ENCODE measurements at places on chromosomes 5 and 9. TPM values are rescaled to one million over a fixed set of nuclear protein-coding genes. Genes with fewer than 3 reads are reported as not detected.

DNA sequence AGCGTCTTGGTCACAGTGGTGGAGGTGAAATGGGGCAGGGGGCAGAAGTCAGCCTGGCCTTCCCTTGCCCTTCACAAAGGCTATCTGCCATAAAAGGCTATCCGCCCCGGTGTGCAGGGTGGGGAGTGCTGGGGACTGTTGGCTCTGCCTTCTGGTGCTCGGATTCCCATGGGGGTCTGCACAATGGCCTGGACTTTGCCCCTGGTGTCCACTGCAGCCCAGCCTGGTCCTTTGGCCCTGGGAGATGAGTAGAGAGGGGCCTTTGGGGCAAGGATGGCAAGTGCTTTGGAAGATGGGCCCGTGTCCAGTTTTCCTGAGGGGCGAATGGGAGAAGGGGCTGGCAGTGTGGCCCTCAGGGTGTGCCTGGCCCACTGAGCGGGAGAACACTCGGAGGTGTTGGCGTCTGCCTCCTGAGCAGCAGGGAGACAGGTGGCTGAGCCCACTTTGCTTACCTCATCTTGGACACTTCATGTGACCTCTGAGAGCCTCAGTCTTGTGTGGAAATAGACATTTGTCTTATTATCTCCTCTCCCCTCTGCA is 69.9 kb downstream of the HSPA4 start:
- H3K27ac ChIP-seq: no peak overlapping the region
- H3K4me1 ChIP-seq: no peaks in the 10 kb centered on the region
- no peaks in the 10 kb centered on the region for H3K36me3 ChIP-seq
- H3K27me3 ChIP-seq: no peaks in the 10 kb centered on the region

DNA sequence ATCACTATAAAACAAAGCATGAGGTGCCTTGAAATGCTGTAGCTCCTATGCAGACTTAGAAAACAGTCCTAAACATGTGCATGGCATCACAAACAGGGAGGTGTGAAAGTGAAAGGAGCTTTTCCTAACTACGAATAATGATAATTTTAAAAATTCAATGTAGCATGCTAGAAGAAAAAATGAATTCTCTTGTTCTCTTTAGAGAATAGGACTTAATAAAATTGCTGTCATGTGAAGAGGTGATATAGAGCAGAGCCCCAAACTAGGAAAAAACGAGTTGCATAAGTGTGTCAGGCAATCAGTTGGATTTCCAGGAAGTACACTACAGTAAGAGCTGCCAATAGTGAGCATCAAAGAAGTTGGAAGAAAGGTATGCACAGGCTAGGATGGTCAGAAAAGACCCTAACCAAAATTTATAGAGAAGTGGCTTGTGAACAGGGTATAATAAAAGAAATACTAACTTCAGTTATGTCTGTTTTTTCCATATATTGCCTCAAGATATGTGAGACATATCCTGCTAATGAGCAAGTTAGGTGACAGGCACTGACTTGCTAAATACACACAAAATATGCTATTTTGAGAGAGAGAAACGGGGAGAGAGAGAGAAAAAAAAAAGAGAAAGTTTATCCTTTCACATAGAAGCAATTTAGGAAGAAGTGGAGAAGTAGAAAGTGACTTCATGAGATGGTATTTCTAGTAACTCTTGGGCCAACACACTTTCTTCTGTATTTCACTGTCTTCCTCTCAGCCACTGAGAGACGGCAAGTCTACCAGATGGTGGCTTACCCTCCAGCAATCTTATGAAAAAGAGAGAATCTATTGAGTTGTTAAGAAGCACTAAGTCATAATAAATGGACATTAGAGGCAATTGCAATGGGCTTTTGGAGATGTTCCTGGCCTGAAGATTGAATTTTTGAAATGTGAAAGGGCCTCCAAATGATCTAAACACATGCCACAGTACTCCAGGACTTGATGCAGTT is 18.0 kb downstream of the ITGA2 start:
- no peak for DNase-seq
- no peak overlapping the region for H3K27ac ChIP-seq
- H3K27me3 ChIP-seq: no peaks in the 10 kb centered on the region
- no peaks in the 10 kb centered on the region for H3K36me3 ChIP-seq
- H3K4me1 ChIP-seq: no peaks in the 10 kb centered on the region

DNA sequence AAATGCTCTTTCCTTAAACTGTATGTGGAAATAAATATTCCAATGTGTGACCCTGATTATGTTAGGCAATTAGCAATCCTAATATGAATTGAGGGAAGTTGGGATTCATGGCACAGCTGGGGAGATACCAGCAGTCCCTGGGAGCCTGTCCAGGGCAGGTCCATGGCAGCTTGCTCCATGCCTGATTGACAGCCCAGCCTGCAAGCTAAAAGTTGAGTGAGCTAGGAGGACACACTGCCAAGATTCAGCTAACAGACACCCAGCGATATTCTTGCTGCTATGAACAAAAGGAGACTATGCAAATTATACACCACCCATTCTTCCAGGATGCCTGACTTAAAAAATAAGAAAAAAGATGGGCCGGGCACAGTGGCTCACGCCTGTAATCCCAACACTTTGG is 6.2 kb downstream of the TGFBI start:
- no peaks in the 10 kb centered on the region for H3K4me1 ChIP-seq
- no peaks in the 10 kb centered on the region for H3K36me3 ChIP-seq
- no peak for DNase-seq
- no peak overlapping the region for H3K4me3 ChIP-seq
- no peak overlapping the region for H3K27ac ChIP-seq

- H3K27ac ChIP-seq: no peak overlapping the region
- no peaks in the 10 kb centered on the region for H3K4me1 ChIP-seq
- H3K36me3 ChIP-seq: no peaks in the 10 kb centered on the region
- no peak for DNase-seq
These were observed 33.0 kb downstream of the GOLGA2 start for GRCh38 chr9:128242828-128243214.

GRCh38 chr9:136055715-136056545 is 39.2 kb downstream of the NACC2 start:
- no peak overlapping the region for H3K27ac ChIP-seq
- peaks cover 40% of the 10 kb centered on the region for H3K4me1 ChIP-seq
- DNase-seq: no peak
- no peak overlapping the region for H3K4me3 ChIP-seq
- H3K27me3 ChIP-seq: no peaks in the 10 kb centered on the region

Gene SETX
- total RNA-seq: 30.4 TPM

Gene NR4A3
- 1.0 TPM for total RNA-seq

DNA sequence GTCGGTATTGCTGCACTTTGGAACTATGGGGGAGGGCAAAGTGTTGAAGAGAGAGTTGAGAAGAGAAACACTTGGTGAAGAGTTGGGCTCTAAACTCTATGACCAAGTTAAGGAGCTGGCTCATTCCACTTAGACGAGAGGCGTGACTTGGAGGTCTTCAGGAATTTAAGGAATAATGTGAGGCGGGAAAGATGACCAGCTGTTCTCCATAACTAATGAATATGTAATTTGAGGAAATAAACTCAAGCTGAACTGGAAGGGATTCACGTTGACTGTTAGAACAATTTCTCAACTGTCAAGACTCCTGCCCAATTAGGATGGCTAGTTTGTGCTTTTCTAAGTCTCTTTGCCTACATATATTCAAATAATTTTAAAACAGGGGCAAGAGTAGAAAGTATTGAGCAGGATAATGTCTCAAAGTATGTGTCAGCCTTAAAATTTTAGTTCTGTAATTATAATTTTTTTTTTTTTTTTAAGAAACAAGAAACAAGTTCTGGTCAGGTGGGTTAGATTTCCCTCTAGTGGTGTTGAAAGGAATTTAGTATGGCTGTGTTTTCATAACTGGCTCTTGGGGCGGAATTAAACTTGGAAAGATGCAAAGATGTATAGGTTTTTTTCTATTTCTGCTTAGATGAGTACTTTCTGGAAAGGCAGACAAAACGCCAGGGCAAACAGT is 33.4 kb downstream of the TMEM252 start:
- H3K36me3 ChIP-seq: no peaks in the 10 kb centered on the region
- no peaks in the 10 kb centered on the region for H3K27me3 ChIP-seq
- no peaks in the 10 kb centered on the region for H3K4me1 ChIP-seq
- no peak for DNase-seq
- H3K4me3 ChIP-seq: no peak overlapping the region
- no peak overlapping the region for H3K27ac ChIP-seq

DNA sequence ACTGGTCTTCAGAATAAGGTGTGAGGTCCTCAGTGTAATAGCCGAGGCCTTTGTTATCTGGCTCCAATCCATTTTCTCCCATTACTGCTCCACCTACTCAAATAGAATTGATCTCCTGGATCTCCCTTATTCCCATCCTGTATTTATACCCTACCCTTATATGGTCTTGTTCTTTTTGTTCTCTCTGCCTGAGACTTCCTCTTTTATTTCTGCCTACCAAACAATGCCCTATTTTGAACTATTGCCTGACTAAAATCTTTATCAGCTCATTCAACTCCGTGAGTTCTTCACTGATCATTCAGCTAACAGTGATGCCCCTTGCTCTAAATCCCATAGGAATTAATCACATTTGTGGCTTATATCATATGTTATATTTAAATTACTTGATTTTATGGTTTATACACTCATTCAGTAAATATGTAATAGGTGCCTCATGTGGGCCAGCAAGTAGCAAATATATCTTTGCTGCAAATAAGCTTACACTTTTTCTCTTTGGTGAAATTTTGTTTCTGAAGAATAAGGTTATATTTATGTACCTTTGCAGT is 417.5 kb upstream of the MEF2C start:
- no peaks in the 10 kb centered on the region for H3K4me1 ChIP-seq
- DNase-seq: no peak
- no peak overlapping the region for H3K27ac ChIP-seq
- no peak overlapping the region for H3K4me3 ChIP-seq
- H3K27me3 ChIP-seq: no peaks in the 10 kb centered on the region

Gene ZNF474
- total RNA-seq: not detected

GRCh38 chr9:89956331-89956730 is 351.5 kb downstream of the GADD45G start:
- no peaks in the 10 kb centered on the region for H3K36me3 ChIP-seq
- no peak overlapping the region for H3K27ac ChIP-seq
- no peak overlapping the region for H3K4me3 ChIP-seq
- DNase-seq: no peak

DNA sequence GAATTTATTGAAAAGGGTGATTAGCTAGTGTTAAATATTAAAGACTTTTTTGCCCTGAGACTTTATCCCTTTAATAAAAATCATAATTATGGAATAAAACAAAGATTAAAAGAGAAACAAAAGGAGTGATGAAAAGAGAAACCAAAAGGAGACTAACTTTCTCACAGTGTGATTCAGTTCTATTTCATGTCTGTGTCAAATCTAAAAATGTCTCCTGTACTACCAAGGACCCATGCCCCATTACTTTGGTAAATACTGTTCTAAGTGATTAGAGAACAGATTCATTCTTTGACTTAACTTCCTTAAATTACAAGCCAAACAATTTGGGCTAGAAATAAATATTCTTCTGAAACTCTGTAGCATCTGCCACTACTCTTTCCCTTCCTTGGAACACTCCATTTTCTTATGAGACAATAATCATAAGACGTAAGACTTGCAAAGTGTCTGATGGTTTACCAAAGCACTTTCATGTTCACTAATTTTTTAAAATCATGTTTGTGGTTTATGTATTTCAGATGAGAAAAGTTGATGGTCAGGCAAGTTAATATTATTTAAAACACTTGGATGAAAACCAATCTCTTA is 319.0 kb downstream of the EBF1 start:
- no peaks in the 10 kb centered on the region for H3K4me1 ChIP-seq
- no peak for DNase-seq
- no peak overlapping the region for H3K27ac ChIP-seq
- H3K4me3 ChIP-seq: no peak overlapping the region

DNA sequence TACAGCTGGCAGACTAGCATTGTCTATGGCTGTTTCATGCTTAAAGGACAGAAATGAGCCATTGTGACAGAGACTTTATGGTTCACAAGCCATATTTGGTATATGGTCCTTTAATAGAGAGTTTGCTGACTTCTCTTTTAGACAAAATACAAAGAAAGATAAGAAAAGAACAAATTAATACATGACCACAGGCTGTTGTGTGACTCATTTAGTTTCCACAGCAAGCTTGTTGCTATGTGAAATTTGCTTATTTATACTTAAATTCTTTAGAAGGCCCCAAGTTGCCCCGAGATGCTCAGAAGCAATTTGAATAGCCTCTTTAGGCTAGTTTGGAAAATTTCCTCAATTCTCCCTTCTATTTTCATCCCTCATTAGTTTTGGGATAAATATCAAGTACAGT is 315.3 kb upstream of the RPS23 start:
- no peaks in the 10 kb centered on the region for H3K36me3 ChIP-seq
- no peak overlapping the region for H3K27ac ChIP-seq
- peaks cover 14% of the 10 kb centered on the region for H3K4me1 ChIP-seq
- no peaks in the 10 kb centered on the region for H3K27me3 ChIP-seq
- DNase-seq: no peak

DNA sequence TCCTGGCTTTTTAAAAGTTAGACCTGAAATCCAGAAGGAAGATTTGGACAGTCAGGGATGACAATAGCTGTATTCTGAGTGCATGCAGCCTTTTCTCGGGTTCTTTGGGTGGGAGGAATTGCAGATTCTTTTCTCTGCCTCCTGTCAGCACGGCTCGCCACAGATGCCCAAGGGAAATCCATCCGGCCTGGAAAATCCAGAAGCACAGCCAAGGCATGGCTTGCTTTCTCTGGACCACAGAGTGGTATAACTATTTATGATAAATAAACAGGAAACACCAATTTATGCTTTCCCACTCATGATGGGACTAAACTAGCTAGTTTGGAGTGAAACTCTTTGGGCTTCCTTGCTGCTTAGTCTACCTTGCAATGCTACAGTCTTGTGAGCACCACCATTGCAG is 59.1 kb downstream of the C9orf152 start:
- H3K36me3 ChIP-seq: no peaks in the 10 kb centered on the region
- H3K4me1 ChIP-seq: peaks cover 8% of the 10 kb centered on the region
- H3K27ac ChIP-seq: no peak overlapping the region
- DNase-seq: no peak

DNA sequence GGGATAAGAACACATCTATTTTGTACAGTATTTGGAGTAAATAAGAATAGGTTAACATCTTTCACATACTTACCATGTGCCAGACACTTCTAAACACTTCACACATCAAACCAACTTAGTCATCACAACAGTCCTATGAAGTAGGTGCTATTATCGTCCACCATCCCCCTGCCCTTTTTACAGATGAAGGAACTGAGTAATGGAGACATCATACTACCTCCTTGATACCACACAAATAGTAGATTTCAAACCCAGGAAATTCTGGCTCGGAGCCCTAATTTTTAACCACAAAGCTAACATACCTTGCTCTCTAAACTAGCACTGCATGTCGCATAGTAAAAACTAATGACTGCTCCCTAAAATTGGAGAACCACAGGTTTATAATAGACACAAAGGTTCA is 4.2 kb upstream of the ZNF366 start:
- no peaks in the 10 kb centered on the region for H3K4me1 ChIP-seq
- H3K27me3 ChIP-seq: no peaks in the 10 kb centered on the region
- no peak for DNase-seq
- H3K4me3 ChIP-seq: no peak overlapping the region

All from body of pancreas (tissue), 4 donors.